ENCODE measurements at places on chromosomes 16 and 17.

DNA sequence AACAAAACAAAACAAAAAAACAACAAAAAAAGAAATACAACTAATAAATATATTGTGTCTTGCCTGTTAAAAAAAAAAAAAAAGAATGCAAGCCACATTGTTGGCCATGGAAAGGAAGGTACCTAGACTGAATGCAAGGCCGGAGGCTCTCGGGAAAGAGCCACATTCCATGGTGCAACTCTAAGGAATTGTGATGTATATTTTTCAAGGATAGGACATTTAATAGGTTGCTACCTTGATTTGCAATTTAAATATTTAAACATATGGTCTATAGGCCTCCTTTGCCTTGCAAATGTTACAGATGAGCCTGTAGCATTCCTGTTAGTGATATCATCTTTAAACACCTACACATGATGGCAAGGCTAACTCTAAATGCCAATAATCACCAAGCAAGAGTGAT is 650.9 kb downstream of the TOX3 start:
- no peak for DNase-seq

DNA sequence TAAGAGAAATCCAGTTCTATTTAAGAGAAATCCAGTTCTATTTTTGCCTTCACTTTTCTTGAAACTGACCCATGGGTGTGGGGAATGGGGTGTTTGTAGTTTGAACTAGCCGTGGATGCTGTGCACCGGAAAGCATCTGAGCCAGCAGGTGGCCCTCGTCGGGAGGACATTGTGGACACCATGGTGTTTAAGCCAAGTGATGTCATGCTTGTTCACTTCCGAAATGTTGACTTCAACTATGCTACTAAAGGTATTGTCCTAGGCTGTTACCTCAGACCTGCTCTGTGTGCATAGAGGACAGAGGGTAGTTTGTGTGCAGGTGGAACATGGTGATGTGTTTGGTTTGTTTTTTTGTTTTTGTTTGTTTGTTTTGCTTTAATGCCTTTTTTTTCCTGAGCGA is 3.3 kb downstream of the ATXN2L start:
- DNase-seq: no peak

DNA sequence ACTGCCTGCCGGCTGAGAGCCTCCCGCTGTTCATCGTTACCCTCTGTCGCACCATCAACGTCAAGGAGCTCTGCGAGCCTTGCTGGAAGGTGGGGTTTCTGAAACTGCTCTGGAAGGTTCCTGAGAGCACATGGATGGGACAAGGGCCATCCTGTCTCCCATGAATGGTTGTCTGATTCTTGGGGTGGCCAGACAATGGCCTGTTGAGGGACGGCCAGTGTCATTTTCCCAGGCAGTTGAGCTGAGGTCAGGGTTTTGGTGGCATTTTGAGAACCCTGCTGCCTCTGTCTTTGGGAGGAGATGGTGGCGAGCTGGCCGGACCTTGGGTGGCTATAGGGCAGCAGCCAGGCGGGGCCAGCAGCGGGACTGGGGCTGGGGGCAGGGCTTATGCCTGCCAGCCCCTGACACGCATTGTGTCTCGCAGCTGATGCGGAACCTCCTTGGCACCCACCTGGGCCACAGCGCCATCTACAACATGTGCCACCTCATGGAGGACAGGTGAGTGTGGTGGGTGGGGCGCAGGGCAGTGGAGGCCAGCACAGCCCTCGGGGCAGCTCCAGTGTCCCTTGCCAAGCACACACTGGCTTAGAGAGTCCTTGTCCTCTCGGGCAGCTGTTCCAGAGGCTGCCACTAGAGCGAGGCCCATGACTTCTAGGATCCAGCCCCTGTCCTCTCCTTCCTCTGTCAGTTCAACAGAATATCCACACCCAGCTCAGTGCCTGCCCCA is 9.1 kb downstream of the TSC2 start:
- no peak for DNase-seq

DNA sequence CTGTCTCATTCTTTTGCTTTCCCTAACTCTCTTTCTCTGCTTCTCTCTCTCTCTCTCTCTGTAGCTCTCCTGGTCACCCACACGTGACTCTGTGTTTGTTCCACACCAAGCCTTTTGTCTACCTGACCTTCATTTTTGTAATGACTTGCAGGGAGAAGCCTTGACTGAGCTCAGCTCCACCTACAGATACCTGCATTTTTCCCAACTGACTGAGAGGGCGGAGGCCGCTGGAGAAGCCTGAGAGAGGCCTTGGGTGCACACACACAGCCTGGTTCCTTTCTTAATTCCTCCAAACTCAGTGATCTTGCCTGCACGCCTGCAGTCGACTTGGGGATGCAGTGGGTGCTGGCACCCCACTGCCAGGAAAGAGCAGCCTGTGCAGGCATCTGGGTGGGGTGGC is 68.8 kb downstream of the LYRM1 start:
- DNase-seq: no peak

GRCh38 chr17:27891841-27892240 is 1.3 kb downstream of the LYRM9 start:
- DNase-seq: no peak

DNA sequence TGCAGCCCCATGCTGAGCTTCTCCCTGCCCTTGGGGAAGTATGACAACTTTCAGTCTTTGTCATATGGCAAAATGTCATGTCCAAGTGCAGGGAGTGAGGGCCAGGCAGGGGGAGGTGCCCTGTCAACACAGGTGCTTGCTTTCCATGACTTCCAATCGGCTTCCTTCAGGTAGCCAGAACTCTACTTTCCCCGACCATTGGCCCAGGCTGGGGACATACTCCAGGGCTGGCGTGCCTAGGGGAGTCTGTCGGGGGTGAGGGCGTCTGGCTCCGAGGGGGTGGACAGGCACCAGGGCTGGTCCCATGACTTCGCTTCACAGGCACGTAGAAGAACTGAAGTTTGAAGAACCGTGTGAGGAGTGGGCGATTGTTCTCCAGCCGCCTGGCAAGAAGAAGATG is 19.8 kb upstream of the PIK3R6 start:
- no peak for DNase-seq

- no peak for DNase-seq
These were observed 2.2 kb downstream of the SNN start for GRCh38 chr16:11670171-11671131.

DNA sequence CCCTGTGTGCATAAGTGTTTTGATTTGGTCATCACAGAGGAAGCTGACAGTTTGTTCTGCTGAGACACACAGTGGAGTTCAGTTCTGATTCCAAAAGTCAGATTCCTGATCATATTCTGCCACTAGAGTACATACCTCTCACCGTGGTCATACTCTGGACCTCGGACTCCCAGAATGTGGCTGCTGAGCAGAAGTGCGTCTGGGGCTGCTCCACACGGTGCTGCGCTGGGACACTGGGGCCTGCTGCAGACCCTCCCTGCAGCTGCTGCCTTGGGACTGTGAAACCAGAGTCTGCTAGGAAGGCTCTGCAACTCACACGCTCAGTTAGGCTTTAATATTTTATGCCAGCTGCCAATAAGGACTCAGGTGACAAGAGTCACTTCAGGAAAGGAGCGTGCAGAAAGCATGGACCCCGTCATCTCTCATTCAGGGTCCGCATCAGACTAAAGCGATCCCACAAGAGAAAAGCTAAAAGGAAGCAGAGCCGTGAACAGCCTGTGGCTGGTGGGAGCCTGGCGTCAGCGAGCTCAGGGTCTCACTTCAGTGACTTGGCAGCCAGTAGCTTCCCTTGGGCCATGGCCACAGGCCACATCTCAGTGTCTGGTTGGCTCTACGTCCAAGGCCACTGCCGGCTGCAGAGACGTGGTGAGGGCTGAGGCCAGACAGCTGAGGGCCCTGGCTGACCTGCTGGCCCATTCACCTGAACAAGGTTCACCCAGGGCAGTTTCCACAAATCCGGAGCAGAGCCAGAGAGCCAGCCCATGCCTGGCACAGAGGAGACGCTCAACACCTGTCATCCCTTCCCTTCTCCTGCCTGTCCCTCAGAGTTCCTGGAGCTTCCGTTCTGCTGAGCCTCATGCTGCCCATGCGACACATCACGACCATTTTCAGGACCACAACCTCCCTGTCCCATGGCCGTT is 24.7 kb upstream of the KIFC3 start:
- DNase-seq: no peak

DNA sequence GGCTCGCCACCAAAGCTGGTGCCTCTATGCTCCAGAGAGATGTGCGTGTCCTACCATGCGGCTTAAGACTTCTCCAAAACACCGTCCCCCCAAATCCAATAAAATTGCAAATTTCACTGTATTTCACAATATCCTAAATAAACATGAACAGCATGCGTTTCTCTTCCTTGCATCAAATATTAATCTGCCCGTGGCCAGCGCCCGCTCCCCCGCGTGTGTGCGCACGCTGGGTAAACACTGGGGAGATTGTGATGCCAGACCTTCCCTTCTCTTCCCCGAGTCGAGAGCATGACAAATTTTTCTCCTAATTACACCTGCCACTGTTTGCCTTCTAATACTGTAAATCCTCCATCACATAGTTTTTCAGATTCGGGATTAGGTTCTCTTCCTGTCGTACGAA is 148.1 kb downstream of the MRM1 start:
- DNase-seq: no peak

GRCh38 chr16:73289232-73289631 is 241.3 kb upstream of the ZFHX3 start:
- no peak for DNase-seq

DNA sequence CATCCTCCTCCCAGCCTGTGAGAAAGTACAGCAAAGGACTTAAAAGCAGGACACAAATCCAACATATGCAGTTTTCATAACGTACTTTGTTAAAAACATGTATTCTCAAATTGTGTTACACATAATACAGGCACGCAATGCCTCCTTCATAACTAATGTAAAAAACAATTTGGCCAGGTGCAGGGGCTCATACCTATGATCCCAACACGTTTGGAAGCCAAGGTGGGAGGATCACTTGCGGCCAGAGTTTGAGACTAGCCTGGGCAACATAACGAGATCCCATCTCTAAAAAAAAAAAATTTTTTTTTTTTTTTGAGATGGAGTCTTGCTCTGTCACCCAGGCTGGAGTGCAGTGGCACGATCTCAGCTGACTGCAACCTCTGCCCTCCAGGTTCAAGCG is 20.4 kb downstream of the TEX2 start:
- DNase-seq: no peak

DNA sequence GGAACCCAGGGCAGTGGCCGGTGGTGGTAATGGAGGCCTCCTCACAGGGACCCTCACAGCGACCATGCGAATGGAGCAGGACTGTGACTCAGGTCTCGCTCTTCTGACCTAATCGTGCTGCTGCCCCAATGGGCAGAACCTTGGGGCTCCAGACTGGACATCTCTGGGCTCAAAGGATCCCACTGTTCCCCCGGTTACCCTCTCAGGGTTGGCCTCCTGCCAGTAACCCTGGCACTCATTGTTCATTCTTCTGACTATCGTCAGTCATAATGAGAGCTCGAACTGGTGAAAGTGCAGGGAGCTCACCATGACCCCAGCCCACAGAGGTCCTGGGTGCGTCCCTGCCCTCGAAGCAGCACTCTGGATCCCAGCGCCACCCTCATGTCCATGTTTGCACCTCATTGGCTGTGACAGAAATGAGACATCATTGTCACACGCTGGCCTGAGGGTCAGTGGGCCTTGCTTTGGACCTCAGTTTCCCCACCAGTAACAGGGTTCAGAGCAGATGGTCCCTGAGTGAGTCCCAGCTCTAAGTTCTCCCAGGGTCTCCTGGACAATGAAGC is 4.0 kb upstream of the NPRL3 start:
- no peak for DNase-seq

- DNase-seq: no peak
These were observed 249.1 kb downstream of the GRIN2A start for GRCh38 chr16:9932919-9933653.

DNA sequence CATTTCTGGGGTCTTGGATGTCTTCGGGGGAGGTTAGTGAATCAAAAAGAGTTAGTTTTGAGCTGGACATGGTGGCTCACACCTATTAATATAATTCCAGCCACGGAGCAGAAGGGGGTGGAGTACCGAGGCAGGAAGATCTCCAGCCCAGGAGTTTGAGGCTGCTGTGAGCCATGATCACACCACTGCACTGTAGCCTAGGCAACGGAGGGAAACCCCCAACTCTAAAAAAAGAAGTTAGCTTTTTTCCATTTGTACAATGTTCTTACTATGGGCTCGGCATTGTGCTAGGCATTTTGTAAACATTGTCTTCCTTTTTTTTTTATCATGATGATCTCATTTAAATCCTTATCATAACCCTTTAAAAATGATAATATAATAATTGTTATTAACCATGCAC is 8.3 kb upstream of the SNF8 start:
- DNase-seq: no peak

DNA sequence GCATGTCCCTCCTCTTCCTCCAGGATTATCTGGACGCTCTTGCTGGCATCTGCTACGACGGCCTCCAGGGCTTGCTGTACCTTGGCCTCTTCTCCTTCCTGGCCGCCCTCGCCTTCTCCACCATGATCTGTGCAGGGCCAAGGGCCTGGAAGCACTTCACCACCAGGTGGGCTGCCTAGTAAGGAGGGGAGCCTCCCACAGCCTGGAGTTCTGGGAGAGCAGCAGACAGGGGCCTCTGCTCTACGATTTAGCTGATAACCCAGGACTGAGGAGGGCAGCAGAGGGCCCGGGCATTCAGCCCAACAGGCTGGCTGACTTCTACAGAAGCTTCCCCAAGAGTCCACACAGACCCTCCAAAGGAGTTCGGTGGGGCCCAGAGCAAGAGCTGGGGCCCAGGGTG is 21.8 kb upstream of the DNAI2 start:
- no peak for DNase-seq

GRCh38 chr17:50953831-50954601 is 87.9 kb upstream of the TOB1 start:
- DNase-seq: no peak

- DNase-seq: no peak
These were observed 6.4 kb downstream of the ASB16 start for GRCh38 chr17:44176671-44177501.

DNA sequence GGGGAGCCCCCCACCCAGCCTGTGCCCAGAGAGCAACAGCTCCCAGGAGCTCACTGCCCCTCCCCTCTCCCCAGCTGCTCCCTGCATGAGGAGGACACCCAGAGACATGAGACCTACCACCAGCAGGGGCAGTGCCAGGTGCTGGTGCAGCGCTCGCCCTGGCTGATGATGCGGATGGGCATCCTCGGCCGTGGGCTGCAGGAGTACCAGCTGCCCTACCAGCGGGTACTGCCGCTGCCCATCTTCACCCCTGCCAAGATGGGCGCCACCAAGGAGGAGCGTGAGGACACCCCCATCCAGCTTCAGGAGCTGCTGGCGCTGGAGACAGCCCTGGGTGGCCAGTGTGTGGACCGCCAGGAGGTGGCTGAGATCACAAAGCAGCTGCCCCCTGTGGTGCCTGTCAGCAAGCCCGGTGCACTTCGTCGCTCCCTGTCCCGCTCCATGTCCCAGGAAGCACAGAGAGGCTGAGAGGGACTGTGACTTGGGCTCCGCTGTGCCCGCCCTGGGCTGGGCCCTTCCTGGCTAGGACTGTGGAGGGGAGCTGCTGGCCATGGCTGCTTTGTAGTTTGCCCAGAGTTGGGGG is 584 bp downstream of the TCAP start:
- DNase-seq: no peak

- DNase-seq: no peak
These were observed 30.9 kb downstream of the FAM222B start for GRCh38 chr17:28811651-28812090.

DNA sequence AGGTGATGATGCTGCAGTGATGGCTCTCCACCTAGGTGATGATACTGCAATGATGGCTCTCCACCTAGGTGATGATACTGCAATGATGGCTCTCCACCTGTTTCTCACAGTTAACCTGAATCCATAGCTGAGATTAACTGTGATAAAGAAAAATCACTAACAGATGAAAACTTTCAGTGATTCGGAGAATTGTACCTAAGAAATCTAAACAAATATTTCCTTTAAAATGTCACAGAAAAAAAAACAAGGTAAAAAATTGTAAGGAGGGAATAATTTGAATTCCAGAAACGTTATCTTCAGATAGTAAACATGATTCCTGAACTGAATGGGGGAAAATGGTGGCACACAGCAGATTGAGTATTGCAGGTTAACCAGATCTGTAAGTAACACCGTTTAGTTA is 113.4 kb downstream of the MAP2K4 start:
- DNase-seq: no peak
